ENCODE measurements at places on chromosomes 3 and 15.

- DNase-seq = no peak
Measured at GRCh38 chr15:85723960-85724945, 70.5 kb downstream of the KLHL25 start.

DNA sequence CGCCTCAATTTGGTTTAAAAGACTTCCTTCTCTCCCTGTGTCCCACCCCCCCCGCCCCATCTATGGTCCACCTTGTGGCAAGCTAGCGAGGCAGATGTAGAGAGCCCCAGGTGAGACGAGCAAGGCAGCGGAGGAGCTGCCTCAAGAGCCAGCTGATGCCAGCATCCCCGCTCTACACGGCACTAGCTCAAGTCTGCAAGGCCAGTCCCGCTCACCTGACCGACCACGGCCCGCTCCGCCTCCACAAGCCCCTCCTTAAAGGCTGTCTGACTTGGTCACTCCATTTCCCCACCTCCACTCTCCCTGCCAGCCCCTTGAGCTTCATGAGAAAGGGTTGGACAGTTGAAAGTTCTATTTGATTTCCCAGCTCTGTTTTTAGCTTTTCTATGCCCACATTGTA lies 56.2 kb upstream of the IGF1R start:
- no peak for DNase-seq

GRCh38 chr15:74141591-74141990 lies 11.2 kb downstream of the ISLR2 start:
- no peak for DNase-seq

GRCh38 chr15:100944244-100944895 lies 25.2 kb downstream of the LRRK1 start:
- no peak for DNase-seq

- no peak for DNase-seq
Measured at GRCh38 chr15:75197062-75197630, 4.5 kb upstream of the C15orf39 start.

GRCh38 chr3:24843955-24844354 lies 349.3 kb upstream of the THRB start:
- DNase-seq = no peak

GRCh38 chr3:195036203-195036505 lies 234.8 kb downstream of the XXYLT1 start:
- DNase-seq = no peak

GRCh38 chr3:171157286-171157685 lies 130.8 kb upstream of the SLC2A2 start:
- no peak for DNase-seq

DNA sequence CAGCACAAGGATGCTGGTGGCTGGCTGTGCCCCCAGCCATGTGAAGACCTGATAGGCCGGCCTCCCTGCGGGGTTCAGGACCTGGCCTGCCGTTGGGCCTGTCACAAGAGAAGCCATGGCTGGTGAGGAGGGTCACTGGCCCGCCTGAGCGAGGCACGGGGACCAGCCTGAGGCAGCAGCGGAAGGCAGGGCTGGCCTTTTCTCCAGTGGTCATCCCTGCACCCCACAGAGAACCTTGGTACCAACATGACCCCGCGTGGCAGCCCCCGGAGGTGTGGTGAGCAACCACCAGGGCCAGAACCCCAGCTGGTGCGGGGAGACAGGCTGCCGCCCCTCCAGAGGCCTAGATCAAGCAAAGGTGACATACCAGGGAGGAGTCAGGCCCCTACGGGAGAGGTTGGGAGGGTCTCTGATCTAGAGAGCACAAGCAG lies 134.1 kb upstream of the MEF2A start:
- no peak for DNase-seq

- DNase-seq = no peak
Measured at GRCh38 chr3:37024820-37025405, 31.6 kb downstream of the MLH1 start.

GRCh38 chr15:40906991-40907802 lies 12.9 kb downstream of the VPS18 start:
- DNase-seq = no peak

GRCh38 chr15:38070778-38071177 lies 136.3 kb downstream of the TMCO5A start:
- no peak for DNase-seq

DNA sequence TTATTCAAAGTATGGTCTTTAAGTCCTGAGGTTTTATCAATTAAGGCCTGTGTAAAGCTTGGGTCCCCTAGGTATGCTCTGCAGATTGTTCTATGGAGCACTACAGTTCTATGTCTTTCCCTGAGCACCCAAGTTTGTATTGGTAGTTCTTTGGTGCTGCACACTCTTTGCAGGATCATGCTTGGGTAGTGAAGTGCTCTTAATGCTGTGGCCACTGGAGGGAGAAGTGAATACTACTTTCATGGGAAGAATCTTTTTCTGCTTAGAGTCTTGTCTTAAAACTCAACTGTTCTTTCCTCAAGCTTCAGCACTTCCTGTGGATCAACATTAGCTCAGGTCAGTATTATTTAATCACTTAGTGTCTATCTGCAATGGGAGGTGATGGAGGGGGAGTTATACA lies 93.6 kb upstream of the CFAP20DC start:
- DNase-seq = no peak

DNA sequence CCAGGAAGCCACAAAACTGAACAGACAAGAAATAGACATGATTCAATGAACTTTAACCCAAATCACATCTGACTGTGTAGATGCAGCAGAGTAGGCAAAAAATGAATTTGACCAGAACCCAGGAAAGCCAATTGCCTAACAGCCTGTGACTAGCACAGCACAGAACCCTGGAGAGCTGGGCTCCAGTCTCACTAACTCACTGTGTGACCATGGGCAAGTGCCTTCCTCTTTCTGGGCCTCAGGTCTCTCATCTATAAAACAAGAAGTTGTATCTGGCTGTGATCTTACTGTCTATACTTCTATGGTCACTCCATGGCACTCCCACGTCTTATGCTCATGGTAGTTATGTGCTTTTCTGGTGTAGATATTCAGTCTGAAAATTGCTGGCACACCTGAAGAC lies 48.1 kb upstream of the USP3 start:
- no peak for DNase-seq

- DNase-seq = no peak
Measured at GRCh38 chr15:63065262-63066221, 23.0 kb downstream of the TPM1 start.

- DNase-seq = no peak
Measured at GRCh38 chr3:134991003-134991402, 195.9 kb downstream of the EPHB1 start.

GRCh38 chr15:99103279-99103678 lies 1.6 kb upstream of the SYNM start:
- no peak for DNase-seq

- no peak for DNase-seq
Measured at GRCh38 chr3:126136428-126137220, 43.8 kb downstream of the ALDH1L1 start.

DNA sequence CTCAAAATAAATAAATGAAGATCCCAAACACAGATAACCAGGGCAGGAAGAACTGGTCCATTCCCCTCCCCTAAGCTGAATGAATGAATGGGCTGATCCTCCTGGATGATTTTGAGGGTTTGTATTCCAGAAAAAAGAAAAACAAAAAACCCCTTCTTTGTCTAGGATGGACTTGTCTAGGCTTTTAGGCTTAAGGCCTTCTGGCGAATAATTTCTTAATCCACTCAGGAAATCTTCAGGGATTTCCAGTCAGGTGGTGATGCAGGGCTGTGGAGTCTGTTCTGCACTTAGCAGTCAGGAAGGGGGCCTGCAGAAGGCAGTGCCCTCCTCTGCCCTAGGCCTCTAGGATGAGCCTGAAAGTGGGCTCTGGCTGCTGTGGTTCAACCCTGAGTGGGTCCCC lies 52.1 kb downstream of the BDH1 start:
- no peak for DNase-seq

DNA sequence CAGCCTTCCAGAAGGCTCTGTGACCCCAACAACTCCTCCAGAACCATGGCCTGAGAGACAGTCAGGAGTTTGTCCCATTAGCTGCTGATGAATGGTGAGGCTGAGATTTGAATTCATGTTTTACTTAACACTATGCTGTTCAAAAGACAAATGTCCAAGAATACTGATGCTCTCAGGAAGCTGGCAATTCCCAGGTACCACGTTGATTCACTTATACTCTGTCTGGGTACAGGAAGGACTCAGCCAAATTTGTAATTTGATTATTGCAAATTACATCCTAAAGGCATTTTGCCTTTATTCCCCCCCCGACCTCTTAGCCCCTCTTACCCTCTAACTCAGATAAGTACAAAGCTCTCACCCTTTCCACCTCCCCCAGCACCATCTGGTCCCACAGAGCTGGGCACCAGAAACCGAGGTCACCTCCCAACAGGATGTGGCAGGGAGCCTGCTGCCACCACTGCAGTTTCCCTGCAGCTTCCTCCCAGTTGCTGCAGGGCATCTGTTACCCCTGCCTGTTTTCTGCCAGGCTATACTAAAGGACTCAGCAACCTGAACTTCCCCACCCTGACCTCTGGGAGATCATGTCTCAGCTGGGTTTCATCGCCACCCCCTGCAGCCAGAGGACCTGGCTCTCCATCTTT lies 33.6 kb downstream of the EAF1 start:
- DNase-seq = no peak

GRCh38 chr3:180922242-180922641 lies 9.8 kb downstream of the FXR1 start:
- DNase-seq = no peak

- DNase-seq = peak; percentile 80
Measured at GRCh38 chr3:138329127-138329983, at the start of gene NME9. Gene NME9, minus strand, starts transcription at chr3:138329851. Its CDS starts 516 bp downstream, at chr3:138329335.

- DNase-seq = no peak
Measured at GRCh38 chr3:94307588-94307987, 244.7 kb downstream of the NSUN3 start.

- DNase-seq = no peak
Measured at GRCh38 chr15:65209701-65210643, 1.3 kb downstream of the CILP start.

GRCh38 chr3:16337856-16338540 lies 73.0 kb downstream of the OXNAD1 start:
- DNase-seq = peak; percentile 31

- DNase-seq = no peak
Measured at GRCh38 chr3:53696401-53697172, 149.6 kb downstream of the CHDH start.

DNA sequence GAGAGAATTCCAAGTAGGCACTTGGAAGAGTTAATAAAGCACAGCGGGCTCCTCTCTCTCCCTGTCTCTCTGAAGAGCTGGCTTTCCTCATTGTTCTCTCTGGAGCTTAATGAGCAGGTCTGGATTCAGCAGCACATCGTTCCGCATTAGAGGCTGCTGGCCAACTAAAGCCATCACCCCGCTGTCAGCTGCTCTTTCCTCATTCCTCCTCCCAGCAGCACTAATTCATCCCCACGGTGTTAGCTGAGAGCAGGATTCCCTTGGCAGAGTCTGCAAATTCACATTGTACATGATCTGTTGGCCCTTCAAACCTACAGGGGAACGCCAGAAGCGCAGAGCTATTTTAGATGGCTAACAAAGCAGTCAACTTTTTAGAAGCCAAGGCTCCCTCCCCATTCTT lies 44.2 kb downstream of the SGO1 start:
- no peak for DNase-seq

- no peak for DNase-seq
Measured at GRCh38 chr3:115855911-115856310, 232.6 kb downstream of the GAP43 start.

- DNase-seq = no peak
Measured at GRCh38 chr15:78673476-78673875, 32.5 kb upstream of the CHRNB4 start.

GRCh38 chr3:127694467-127695215 lies 21.9 kb downstream of the ABTB1 start:
- DNase-seq = no peak

GRCh38 chr3:123689831-123690230 lies 105.0 kb upstream of the HACD2 start:
- DNase-seq = no peak

- DNase-seq = no peak
Measured at GRCh38 chr3:126923423-126923822, 59.5 kb upstream of the PLXNA1 start.

DNA sequence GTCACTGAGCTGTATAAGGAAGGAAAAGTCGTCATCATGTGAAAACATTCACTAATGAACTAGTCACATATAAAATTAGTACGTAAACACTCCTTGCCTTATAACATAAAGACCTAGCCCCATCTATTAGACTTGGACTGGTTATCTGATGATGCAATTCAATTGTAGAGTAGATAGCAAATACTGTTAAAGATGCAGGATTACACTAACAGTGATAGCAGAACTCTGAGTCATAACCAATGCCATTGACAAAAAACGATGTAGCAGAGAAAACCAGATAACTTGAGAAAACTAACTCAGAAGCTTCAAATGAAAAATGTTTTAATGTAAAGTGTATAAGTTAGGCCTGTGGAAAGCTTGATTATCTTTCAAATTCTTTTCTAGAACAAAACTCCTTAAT lies 132.2 kb downstream of the WDR72 start:
- no peak for DNase-seq

Data from stimulated activated CD8-positive, alpha-beta memory T cell treated with anti-CD3 and anti-CD28 coated beads, Interleukin-4, amount 100 ng/mL, for 1 hour (primary cell).